ENCODE measurements at places on chromosomes 6 and 20.

- DNase-seq, result no peak
Observed at GRCh38 chr6:19827903-19828302, 9.3 kb upstream of the ID4 start.

- DNase-seq, result no peak
Observed at GRCh38 chr20:23107466-23107865, 21.3 kb upstream of the CD93 start.

DNA sequence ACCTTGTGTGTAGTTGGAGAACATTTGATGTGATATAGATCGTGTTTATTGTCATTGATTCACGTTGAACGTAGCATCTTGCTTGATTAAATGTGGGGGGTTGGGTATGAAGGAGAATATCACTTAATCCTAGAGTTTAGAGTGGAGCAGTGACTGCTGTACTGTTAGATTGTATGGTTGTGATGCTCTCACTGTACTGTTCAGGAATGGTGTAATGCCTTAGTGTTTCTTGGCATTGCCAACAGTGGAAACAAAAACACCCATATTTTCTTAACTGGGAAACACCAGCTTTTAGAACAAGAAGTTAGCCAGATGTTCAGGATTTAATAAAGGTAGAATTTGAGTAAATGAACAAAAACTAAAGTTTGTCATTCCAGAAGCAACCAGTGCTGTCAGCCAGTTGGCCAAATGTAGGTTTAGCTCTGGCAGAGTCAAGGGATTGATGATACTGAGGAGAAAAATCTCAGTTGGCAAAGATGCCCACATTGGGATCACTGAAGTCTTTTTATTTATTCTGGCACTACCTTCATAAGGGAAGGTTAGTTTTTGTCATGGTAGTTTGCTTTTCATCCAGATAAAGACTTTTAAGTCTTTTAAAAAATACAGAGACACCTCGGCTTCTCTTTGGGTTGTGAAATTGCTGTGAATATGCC lies 129.9 kb downstream of the JARID2 start:
- DNase-seq, result no peak

GRCh38 chr20:59939052-59939878 lies 840 bp downstream of the PPP1R3D start:
- DNase-seq, result no peak

GRCh38 chr6:73586416-73586974 lies 65.7 kb upstream of the EEF1A1 start:
- no peak for DNase-seq

DNA sequence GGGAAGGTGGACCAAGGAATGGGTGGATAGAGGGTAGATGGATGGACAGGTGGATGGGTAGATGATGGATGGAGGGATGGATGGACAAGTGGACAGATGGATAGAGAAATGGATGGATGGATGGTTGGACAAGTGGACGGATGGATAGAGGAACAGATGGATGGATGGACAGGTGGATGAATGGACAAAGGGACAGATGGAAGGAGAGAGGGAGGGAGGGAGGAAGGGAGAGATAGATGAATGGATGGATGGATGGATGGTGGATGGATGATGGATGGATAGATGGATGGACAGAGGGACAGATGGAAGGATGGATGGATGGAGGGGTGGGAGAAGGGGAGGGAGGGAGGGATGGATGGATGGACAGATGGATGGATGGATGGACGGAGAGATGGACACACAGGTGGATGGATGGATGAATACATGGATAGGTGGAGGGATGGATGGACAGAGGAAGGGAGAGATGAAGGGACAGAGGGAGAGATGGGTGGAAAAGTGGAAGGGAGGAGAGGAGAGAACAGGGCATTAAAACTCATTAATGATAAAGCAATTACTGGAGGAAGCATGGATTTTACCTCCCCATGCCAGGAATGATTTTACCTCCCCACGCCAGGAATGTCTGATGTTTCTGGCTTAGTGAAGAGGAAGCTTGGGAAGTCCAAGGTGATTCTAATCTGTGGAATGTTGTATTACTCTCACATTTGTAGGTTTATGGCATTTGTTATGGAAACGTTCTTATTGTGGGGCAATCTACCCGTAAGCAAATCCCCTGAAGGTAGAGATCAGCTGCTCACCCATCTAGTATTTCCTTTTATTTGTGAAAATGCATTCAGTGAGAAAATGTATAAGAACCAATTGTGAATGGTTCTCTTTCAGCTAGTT lies 383.3 kb downstream of the TAF4 start:
- DNase-seq, result no peak

GRCh38 chr6:54613596-54613995 lies 233.0 kb upstream of the FAM83B start:
- DNase-seq, result no peak

DNA sequence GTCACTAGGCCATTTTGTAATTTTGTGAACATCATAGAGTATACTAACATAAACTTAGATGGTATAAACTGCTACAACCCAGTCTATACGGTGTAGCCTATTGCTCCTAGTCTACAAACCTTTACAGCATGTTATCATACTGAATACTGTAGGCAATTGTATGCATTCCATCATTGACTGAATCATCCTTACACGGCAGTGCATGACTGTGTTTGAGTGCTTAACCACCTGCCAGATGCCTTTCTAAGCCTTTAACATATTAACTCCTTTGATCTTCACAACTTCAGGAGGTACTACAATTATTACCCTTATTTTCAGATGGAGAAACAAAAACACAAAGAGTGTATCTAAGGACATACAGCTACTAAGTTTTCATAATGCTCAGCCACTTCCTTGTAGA lies 14.0 kb downstream of the DPPA5 start:
- DNase-seq, result no peak

GRCh38 chr20:5230544-5230943 lies 86.2 kb downstream of the PROKR2 start:
- no peak for DNase-seq

DNA sequence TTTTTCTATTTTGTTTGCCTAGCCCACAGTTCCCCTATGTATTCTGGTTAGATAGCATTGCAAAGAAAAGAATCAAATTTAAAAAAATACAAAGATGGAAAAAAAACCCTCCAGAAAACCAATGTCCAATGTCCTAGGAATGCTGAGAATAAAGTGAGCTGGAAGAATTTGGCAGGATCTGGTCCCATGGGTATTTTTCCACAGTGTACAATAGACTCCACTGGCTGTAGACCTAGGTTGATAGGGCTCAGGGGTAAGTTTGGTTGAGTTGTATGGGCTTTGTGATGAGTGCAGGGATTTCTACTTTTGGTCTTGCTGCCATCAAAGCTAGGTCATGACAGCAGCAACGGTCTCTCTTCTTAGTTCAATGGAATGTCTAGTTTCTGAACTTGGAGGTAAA lies 41.5 kb downstream of the SLC22A2 start:
- no peak for DNase-seq

DNA sequence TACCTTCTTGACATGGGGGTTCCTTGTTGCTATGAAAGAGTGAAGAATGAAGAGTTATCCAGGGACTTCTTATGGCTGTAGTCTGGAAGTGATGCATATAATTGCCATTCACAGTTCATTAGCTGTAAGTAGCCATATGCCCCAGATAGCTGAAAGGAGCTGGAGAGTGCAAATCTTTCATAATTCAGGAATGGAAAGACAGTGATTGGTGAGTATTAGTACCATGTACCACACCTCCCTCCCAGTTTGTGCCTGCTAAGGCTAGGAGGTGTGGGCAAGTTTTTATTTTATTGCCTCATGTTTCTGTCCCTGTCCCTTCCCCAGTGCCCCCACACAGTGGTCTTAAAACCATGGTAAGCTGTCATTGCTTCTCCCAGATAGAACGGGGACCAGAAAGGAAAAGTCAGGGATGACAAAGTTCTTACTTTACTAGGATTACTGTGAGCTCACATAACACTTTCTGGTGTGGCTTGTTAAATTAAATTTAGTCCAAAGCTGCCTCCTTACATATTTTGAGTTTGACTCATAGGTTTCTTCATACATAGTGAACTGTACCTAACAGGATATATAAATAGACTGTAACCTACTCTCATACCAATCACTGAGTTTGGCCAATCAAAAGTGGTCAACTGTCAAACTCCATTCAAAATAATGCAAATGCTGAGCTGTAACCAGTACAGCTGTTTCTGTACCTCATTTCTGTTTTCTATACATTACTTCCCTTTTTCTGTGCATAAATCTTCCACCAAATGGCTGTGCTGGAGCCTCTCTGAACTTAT lies 119.4 kb downstream of the RFPL4B start:
- no peak for DNase-seq

DNA sequence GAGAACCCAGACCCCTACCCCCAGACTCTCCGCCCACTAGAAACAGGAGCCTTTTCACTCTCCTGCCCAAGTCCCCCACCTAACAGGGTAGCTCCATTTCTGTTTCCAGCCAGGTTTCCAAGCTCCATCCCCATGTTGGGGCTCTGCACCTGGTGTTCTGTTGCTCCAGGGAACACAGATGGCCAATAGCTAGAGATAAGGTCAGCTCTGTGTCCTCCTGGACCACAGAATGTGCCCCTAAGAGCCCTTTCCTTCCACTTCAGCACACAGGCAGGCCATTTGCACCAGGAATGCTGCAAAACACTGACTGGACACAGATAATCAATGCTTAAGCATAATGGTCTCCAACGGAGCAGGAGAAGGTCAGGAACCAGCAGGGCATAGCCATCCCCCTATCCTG lies 159.4 kb downstream of the QRSL1 start:
- DNase-seq, result no peak

All from stimulated activated CD8-positive, alpha-beta memory T cell treated with anti-CD3 and anti-CD28 coated beads, Interleukin-12 subunit alpha, Interleukin-12 subunit beta, amount 100 ng/mL, for 4 hours (primary cell).